ENCODE measurements at places on chromosomes 7 and 10.

- peak; percentile 12 for DNase-seq
Observed at GRCh38 chr7:29386196-29386765, 177.4 kb upstream of the PRR15 start.

DNA sequence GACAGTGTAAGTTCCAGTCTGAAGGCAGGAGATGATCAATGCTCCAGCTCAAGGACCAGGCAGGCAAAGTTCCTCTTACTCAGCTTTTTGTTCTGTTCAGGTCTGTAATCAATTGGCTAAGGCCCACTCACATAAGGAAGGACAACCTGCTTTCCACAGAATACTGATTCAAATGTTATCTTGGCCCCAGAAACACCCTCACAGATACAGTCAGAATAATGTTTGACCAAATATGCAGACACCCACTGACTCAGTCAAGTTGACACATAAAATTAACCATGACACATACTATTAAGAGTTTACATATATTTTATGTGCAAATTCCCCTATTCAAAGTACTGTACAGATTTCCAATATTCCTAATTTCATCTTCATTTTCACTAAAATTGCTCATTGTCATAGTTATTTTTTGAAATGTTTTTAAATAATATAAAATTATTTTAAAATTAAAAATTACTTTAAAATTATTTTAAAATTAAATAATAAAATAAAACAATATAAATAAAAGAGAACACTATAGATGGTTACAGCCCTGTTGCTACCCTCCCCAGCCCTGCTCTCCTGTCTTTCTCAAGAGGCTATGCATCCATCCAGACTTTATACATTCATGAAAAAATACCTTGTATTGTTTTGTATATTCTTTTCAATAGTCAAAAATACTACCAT, 59.4 kb downstream of the RAB11FIP2 start:
- no peak for DNase-seq

DNA sequence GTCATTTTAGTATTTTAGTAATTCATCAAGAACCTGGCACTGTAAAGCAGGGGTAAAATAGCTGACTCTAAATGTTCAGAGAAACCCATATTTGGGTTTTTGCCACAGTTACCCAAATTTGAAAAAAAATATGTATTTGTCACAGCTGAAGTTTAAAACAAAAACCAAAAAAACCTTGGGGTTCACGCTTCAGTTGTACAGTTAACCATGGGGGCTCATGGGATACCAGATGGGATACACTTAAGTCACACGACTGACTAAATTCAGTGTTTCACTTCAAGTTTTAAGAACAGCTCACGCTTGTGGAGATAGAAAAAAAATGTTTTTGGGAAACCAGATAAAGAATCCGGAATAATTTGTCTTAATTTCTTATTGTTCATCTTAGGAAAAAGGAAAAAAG, 2.1 kb downstream of the ARL3 start:
- DNase-seq = no peak

- DNase-seq = no peak
Observed at GRCh38 chr10:103911021-103911459, 6.9 kb downstream of the STN1 start.

DNA sequence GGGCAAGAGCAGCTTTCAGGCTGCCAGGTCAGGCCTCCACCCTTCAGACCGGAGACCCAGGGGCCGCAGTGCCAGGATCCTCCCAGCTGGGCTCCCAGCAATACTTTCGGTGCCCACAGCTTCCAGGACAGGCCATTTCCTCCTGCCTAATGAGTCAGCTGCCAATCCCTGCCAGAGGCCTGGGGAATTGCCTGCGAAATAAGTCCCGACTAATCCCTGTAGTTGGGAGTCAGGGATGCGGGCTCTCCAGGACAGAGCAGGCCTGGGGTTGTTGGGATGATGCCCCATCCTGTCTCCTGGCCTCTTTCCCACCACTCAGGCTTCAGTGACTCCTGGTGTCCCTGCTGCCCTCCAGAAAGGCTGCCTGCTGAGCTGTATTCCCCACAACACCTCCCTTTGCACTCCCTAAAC, 143.5 kb upstream of the UNC5B start:
- peak; percentile 11 for DNase-seq
